ENCODE measurements at places on chromosomes 16 and 17. TPM values are rescaled to one million over a fixed set of nuclear protein-coding genes. Genes with fewer than 3 reads are reported as not detected.

The DNAH3 gene
- 0.21 TPM for total RNA-seq

GRCh38 chr17:14940938-14941265, 324.2 kb downstream of the PMP22 start:
- no peaks in the 10 kb centered on the region for H3K27me3 ChIP-seq
- no peaks in the 10 kb centered on the region for H3K4me1 ChIP-seq
- DNase-seq: no peak
- no peak overlapping the region for H3K27ac ChIP-seq

DNA sequence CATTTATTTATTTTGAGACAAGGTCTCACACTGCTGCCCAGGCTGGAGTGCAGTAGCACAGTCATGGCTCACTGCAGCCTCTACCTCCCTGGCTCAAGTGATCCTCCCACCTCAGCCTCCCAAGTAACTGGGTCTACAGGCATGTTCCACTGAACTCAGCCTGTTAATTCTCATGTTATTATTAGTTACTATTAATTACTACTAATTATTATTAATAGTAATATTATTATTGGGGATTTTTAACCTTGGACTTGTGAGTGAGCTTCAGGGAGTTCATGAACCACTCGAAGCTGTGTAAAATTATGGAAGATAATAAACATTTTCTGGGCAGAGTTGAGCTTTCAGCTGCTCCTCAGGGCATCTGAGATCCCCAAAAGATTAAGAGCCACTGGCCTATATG, 4.6 kb upstream of the STAC2 start:
- H3K27me3 ChIP-seq: peaks cover 69% of the 10 kb centered on the region
- H3K27ac ChIP-seq: no peak overlapping the region
- no peak overlapping the region for H3K4me3 ChIP-seq
- DNase-seq: no peak

GRCh38 chr16:73878611-73879010, 418.0 kb upstream of the PSMD7 start:
- H3K36me3 ChIP-seq: no peaks in the 10 kb centered on the region
- no peak overlapping the region for H3K4me3 ChIP-seq
- no peaks in the 10 kb centered on the region for H3K4me1 ChIP-seq
